ENCODE measurements at places on chromosomes 5 and 9.

DNA sequence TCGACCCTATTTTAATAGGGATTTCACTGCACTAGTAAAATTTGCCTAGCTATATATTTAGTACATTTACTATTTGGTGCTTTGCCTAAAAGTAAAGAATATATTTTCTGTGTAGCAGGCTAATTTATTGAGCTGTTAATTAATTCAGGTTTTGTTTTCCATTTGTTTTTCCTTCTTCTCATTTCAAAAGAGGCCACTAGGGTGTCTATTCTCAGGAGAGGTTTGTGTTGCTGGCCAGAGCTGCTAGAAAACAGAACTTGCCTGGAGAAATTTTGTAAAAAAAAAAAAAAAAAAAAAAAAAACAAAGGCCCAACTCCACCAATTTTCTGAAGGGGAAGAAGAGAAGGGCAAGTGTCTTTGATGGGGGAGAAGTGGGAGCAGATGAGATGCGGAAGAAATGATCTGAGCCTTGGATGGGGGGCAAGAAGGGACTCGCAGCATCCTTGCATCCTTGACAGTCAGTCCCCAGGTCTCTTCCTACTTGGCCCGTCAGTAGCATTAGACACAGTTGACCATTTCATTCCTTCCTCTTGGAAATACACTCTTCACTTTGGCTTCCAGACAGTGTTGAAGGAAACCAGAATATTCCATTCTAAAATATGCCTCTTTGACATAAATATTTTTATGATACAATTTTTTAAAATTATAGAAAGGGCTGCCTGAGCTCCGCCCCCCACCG lies 318.5 kb downstream of the TRPM3 start:
- DNase-seq, result no peak

DNA sequence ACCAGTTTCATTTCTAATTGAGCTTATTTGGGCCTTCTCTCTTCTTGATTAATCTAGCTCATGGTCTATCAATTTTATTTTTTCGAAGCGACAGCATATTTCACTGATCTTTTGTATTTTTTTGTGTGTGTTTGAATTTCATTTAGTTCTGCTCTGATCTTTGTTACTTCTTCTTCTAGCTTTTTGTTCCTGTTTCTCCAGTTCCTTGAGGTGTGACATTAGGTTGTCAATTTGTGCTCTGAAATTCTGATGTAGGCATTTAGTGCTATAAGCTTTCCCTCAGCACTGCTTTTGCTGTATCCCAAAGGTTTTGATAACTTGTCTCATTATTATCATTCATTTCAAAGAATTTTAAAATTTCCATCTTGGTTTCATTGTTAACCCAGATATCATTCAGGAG lies 67.3 kb downstream of the STRBP start:
- DNase-seq, result no peak

- no peak for DNase-seq
These were observed 1886.0 kb upstream of the CDH6 start for GRCh38 chr5:29307478-29307877.

- DNase-seq, result no peak
These were observed 55.8 kb upstream of the ABL1 start for GRCh38 chr9:130779153-130779855.

DNA sequence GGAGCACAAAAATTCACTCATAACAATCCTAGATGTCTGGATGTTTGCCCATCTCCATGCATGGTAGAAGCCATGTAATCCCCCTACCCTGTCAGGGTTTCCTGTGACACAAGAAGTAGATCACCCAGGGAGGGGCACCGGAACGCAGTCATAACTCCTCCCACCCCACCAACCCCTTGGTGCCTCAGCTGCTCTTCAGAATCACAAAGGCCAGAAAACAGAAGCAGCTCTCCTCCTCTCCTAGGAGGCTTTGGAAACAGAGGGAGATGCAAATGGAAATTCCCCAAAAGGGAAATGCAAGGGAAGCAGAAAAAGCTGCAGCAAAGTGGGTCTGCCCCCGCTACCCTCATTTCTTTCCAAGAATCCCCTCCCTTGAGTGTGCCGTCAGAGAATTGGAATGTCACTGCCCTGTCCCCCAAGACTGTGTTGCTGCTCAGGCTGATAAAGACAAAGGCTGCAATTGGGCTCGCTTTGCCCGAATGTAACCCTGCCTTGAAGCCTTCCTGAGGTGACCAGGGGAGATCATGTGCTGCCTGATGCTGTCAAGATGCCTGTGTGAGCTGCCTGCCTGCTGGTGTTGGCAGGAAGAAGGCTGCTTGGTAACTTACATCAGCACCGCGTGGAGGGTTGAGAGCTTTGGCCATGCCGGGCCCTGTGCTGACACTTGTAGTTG lies 65.5 kb upstream of the ABCA1 start:
- DNase-seq, result no peak

DNA sequence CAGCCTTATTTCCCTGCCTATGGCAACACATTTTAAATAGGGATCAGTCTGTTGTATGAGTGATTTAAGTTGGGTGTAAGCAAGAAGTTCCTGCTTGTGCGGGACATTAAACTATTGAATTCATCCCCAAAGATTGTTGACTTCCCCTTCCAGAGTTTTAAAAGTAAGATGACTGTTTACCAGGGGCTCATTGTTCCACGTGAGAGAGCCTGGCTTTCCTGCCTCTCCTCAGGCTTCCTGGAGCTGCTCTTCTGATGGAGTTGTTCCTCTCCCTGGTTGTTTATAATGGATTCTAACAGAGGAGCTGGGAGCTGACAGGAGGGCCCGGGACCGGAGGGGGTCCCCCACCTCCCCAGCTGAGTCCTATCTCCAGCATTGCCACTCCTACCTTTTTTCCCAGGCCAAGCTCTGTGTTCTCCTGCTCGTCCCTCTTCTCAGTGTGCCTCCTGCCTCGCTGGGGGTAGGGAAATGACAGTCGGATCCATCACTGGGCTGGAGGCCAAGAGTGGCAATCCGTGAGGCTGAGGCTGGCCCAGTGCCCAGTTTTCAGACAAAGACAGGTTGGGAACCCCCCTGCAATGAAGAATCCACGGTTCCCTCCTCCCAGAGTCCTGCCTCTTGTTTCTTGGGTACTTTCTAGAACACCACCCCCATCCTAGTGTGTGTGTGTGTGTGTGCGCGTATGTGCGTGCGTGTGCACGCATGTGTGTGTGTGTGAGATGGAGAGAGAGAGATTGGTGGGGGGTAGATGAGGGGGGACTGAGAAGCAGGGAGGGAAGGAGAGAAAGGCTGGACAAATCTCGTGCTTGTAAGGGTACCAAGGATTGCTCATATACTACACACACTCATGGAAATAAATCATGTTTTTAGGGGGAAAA lies 123.7 kb upstream of the NFIB start:
- no peak for DNase-seq

- DNase-seq, result peak; percentile 12
These were observed 59.4 kb downstream of the DAP start for GRCh38 chr5:10701567-10702039.

- no peak for DNase-seq
These were observed 33.6 kb downstream of the SNX30 start for GRCh38 chr9:112784020-112784785.

DNA sequence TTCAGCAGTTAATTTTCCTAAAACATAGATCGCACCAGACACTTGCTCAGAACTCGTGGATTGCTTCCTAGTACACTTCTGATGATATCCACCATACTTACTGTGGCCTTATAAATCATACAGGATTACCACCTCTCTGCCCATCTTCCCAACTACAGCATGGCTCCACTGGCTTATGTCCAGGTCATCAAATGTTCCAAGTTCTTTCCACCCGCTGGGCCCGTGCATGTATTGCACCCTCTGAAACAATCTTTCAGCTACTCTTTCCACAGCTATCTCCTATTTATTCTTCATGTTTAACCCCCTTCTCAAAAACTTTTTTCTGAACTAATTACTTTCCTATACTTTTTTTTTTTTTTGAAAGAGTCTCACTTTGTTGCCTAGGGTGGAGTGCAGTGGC lies 18.5 kb downstream of the FBXW2 start:
- DNase-seq, result no peak

GRCh38 chr5:169789417-169789940 lies 152.4 kb downstream of the DOCK2 start:
- no peak for DNase-seq
